Left lung (tissue), 14 donors: ENCODE measurements at places on chromosomes 6 and 20.

DNA sequence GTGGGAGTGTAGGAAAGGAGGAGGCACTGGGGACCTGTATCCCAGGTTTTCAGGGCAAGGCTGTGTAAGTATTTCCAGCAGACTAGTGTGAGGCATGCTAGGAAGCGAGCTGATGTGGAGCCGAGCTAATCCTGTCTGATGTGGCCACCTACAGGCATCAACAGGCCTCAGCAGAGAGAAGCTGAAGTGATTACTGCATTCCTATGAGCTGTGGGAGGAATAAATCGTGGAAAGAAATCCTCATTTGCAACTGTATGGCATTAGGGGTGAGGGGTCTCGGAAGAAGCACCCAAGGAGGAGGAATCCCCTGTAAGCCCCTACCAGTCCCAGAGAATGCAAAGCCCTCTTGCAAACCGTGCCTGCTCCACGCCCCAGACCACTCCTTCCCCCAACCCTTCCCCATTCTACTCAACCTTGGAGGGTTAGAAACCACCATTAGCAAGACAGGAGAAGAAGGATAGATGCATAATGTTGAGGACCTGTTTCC is 41.6 kb downstream of the C6orf15 start:
- DNase-seq: peak; percentile 75

GRCh38 chr6:6331946-6332601 is 11.6 kb upstream of the F13A1 start:
- no peak for DNase-seq

GRCh38 chr6:55917751-55918415 is 42.5 kb upstream of the BMP5 start:
- no peak for DNase-seq

GRCh38 chr6:132261354-132261753 is 139.9 kb downstream of the MOXD1 start:
- DNase-seq: no peak
